Activated naive CD8-positive, alpha-beta T cell treated with anti-CD3 and anti-CD28 coated beads, Interleukin-2, amount 10 ng/mL, durations not matched to agents 7 days and 5 days (primary cell): ENCODE measurements at places on chromosomes 13 and 19.
A peak's percentile ranks its signal among the peaks of the same experiment; 100 is the strongest.

DNA sequence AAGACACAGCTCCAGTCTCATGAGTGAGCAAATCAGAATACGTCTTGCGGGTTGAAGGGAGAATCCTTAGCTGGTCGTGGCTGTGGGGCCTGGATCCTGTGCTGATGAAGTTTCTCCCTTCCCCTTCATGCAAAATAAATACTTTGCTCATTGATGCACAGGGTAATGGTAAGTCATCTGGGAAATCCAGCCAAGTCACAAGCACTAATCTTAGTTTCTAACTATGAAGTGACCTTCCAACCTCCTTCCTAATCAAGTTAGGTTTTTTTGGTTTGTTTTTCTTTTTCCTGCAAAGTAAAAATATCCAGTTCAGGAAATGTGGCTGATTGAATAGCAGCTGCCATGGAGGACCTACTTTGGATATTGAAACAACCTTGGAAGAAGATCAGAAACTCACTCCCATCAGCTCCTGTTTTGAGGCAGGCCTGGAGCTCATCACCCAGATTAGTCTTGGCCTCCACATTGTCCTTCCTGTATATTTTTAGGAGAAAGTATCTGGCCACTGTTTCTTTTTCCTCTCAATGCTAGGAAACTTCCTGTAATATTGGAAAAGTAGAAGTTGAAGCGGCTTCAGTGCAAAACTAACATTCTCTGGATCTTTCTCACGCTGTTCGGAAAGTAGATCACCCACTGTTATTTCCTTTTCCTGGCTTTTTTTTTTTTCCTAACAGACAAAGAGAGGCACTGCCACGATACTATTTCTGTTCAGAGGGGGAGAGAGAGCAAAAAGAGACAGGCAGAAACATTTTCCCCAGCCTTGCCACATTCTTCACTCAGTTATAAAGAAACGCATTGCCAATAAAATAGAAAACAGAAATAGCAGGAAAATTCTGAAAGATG, 12.3 kb upstream of the ARL11 start:
- DNase-seq = no peak

GRCh38 chr19:38769635-38770211, 3.6 kb downstream of the LGALS7 start:
- DNase-seq = peak; percentile 92

DNA sequence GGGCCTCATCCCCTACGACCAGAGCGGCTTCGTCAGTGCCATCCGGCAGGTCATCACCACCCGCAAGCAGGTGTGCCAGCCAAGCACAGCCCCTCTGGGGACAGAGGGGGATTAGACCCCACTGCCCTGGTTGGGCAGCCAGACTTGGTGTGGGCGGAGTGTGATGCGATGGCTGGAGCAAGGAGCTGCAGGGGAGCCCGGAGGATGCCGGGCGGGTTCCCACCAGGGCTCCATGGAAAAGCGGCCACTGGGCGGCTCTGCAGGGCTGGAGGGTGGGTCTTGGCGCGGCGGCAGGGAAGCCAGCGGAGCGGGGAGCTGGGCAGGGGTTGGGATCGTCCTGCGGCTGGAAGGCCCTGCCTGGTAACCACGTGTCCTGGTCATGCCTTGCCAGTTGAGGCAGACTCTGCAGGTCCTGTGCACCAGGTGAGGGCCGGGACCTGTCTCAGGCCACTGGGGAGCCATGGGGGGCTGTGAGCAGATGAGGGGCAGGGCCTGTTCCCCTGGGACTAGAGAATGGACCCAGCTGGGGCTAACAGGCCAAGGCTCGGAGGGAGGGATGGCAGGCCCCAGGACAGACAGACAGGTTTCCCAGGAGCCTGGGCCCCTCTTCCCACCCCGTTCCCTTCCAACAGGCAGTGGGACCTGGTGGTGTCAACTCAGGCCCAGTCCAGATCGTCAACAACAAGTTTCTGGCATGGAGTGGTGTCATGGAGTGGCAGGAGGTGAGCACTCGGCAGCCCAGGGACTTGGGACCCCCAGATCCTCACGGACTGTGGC, 6.3 kb downstream of the PTOV1 start:
- no peak for DNase-seq

GRCh38 chr13:48334534-48335127, 31.1 kb downstream of the RB1 start:
- DNase-seq = no peak

- DNase-seq = peak; percentile 69
Measured at GRCh38 chr19:2455851-2456570, 748 bp downstream of the LMNB2 start.

GRCh38 chr19:38745316-38745715, 1.0 kb upstream of the CAPN12 start:
- DNase-seq = no peak

DNA sequence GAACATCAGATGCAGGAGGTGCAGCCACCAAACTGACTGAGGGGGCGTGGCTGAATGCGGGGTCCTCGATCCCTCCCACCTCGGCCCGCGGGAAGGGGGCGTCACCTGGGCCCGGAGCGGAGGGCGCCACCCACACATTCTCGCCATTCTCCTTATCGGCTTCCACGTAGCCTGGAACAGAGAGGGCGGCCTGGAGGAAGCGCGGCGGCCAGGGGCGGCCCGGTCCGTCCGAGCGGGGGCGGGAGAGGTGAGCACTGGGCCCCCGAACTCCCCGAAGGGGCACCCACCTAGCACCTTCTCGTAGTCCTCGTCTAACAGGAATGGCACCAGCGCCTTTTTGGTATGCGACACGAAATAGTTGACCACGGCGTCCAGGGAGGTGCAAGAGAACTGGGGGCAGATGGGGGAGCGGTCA, 11.8 kb downstream of the STAP2 start:
- DNase-seq = no peak

- no peak for DNase-seq
Measured at GRCh38 chr13:78326633-78327032, 276.7 kb downstream of the POU4F1 start.

- DNase-seq = no peak
Measured at GRCh38 chr19:5951338-5951861, 26.5 kb downstream of the RANBP3 start.

- DNase-seq = no peak
Measured at GRCh38 chr19:35868823-35869326, 501 bp downstream of the APLP1 start.

DNA sequence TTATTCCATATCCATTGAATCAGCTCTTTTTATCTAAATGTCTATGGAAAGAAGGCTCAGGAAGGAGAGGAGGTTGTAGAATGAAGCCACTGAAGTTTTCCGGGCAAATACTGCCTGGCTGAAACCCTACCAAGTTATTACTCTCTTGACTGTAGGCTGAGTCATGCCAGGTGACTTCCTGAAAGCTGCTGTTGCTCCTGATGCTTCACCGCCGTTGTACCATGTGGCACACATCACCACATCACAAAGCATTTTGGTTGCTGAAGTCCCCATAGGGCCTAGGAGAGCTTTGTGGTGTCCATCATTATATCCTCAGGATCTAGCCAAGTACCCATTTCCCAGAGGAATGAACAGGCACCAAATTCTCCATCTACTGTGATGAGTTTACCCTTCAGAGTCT, 11.1 kb upstream of the TDRD12 start:
- no peak for DNase-seq

GRCh38 chr19:1495799-1496713, 5.1 kb downstream of the REEP6 start:
- DNase-seq = no peak

- DNase-seq = no peak
Measured at GRCh38 chr19:33718651-33719254, 77.9 kb upstream of the KCTD15 start.

- DNase-seq = no peak
Measured at GRCh38 chr13:42394361-42394708, 122.4 kb downstream of the AKAP11 start.

GRCh38 chr13:110394371-110394841, 87.3 kb downstream of the COL4A2 start:
- no peak for DNase-seq

DNA sequence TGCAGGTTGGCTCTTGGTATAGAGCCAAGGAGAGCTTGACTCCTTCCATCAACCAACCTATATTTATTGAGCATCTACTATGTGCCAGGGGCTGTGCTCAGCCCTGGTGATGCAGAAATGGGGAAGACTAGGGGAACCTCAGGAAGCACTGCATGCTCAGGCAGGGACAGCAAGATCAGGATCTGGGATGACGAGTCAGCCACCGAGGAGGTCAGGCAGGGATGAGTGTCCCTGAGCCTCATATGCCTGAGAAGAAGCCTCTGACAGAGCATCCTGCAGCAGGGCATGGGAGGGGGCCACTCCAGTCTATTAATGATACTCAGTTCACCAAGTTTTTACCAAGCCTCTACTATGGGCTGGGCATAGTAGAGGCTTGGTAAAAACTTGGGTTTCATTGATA, 158.1 kb downstream of the KATNAL1 start:
- no peak for DNase-seq

DNA sequence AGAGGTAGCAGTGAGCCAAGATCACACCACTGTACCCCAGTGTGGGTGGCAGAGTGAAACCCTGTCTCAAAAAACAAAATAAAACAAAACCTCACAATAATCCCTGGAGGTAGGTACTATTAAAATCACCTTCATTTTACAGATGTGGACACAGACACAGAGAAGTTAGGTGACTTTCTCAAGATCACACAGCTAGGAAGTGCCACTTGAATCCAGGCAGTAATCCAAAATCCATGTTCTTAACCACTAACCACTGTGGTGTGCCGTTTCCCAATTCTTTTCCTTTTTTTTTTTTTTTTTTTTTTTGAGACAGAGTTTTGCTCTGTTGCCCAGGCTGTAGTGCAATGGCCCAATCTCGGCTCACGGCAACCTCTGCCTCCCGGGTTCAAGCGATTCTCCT, 9.0 kb downstream of the PPP1R14A start:
- DNase-seq = no peak

GRCh38 chr13:29754473-29754806, 96.0 kb downstream of the UBL3 start:
- DNase-seq = no peak

GRCh38 chr19:36605101-36605876, at the start of gene ZNF382:
TSS of gene ZNF382 (plus strand) at chr19:36605313. CDS start at chr19:36609915, 4,602 bp downstream.
- DNase-seq = peak; percentile 92

GRCh38 chr13:75908141-75908540, 272.0 kb downstream of the LMO7 start:
- no peak for DNase-seq

DNA sequence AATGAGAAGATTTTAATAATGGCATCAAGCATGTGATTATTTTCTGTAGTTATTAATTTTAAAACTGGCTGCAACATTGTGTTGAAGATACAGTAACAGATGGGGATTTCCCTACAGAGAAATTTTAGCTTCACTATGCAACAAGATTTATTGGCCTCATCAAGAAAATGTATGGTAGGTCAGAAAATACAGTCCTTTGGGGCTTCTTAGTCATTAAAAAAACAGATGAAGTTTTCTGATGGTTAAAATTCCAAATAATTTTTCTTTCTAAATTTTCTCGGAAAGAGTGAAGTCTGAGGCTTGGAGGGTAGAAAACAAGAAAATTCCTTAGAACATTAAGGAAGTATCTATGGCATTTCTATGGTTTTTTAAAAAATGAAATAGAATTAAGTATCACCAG, 1790.8 kb upstream of the PCDH20 start:
- DNase-seq = no peak

DNA sequence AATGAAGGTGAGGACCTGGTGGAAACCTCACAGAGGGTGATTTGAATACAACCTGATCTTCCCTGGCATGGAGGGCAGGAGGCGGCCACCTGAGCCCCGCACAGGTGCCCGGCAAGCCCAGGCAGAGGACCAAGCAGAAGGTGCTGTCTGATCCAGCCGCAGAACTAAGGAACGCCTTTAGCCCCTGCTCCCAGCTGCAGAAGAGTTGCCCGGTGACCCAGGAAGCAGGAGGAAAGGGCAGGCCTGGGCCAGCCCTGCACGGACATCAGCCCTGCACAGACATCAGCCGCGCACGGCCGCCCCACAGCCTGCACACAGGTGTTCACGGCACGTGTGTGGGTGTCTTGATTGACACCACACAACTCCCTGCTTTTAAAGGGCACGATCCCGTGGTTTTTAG, 43.1 kb downstream of the RASA3 start:
- peak; percentile 12 for DNase-seq

GRCh38 chr13:108708921-108709320, 79.5 kb downstream of the MYO16 start:
- no peak for DNase-seq

DNA sequence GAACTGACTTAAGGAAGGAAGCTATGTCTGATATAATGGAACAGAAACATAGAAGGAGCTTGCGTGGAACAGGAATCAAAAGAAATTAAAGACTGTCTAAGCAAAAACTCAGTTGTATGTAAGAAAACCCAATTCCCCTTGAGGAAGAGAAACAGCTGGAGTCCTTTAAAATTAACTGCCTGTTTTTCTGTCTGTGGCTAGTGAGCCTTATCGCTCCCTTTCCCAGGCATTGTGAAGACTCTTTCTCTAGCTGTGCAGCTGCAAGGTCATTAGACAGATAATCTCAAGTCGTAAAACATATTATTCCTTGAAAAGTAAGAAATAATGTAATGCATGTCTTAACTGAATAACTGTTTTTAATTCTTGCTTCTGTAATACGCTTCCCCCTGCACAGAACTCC, 39.7 kb upstream of the IGSF23 start:
- no peak for DNase-seq

GRCh38 chr19:35006342-35006998, 6.3 kb downstream of the GRAMD1A start:
- DNase-seq = no peak

- no peak for DNase-seq
Measured at GRCh38 chr13:55497486-55497885, 1643.2 kb upstream of the PRR20A start.

- no peak for DNase-seq
Measured at GRCh38 chr19:16726916-16727315, 7.3 kb downstream of the NWD1 start.

- no peak for DNase-seq
Measured at GRCh38 chr13:84730376-84730775, 848.1 kb upstream of the SLITRK1 start.

GRCh38 chr19:13071444-13072187, 31.0 kb downstream of the LYL1 start:
- no peak for DNase-seq

- no peak for DNase-seq
Measured at GRCh38 chr19:947707-948539, 22.1 kb downstream of the ARID3A start.

DNA sequence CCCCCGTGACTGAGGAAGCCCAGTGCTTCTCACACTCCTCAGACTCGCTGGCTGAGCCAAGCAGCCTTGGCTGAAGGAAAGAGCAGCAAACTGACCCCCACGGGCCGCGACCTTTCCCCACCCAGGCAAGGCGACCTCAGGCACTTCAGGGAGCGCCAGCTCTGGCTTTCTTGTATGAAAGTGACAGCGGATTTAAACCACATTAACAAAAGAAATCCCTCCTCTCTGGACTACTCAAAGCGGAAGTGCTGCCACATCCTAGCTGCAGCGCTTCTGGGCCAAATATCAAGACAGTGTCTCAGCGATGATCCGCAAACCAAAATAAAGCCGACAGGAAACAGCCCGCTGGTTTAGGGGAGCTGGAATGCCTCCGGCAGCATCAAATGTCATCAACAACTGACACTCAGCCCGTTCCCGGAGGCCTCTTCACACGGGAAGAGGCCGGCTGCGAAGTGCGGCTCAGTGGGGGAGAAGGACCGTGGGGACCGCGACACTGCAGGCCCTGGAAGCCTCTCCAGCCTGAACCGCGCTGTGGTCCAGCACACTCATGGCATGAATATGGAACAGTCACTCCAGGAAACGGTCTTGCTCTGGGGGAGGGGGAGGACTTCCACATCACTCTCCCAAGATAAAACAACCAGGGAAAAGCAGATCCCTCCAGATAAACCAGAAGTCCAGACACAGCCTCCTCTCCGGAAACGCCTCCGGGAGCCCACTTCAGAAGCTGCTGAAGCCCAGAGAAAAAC, 1.4 kb downstream of the RASA3 start:
- DNase-seq = peak; percentile 71

GRCh38 chr13:41588899-41589298, 131.5 kb downstream of the RGCC start:
- no peak for DNase-seq
